ENCODE measurements at places on chromosomes 13 and 19. TPM values are rescaled to one million over a fixed set of nuclear protein-coding genes. Genes with fewer than 3 reads are reported as not detected.

The GPR42 gene
- total RNA-seq = not detected

DNA sequence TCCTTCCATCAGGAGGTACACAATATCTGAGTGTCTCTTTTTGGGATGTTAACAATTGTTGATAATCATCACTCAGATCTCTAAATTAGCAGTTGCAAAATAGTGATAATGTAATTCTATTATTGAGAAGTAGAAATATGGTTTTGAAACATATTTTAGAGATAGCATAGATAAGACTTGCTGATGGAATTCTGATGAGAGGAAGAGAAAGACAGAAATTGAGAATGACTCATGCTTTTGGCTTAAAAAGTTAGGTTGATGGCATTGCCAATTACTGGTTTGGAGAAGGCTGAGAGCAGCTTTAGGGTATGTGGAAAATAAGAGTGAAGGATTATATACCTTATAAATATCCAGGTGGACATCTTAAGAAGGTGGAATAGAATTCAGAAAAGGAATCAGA is 106.4 kb upstream of the EDNRB start:
- no peak overlapping the region for H3K4me3 ChIP-seq
- no peak for DNase-seq
- no peaks in the 10 kb centered on the region for H3K27me3 ChIP-seq
- H3K4me1 ChIP-seq = no peaks in the 10 kb centered on the region

GRCh38 chr13:75908141-75908540 is 272.0 kb downstream of the LMO7 start:
- no peak for DNase-seq
- no peak overlapping the region for H3K27ac ChIP-seq
- no peak overlapping the region for H3K4me3 ChIP-seq
- no peaks in the 10 kb centered on the region for H3K4me1 ChIP-seq

DNA sequence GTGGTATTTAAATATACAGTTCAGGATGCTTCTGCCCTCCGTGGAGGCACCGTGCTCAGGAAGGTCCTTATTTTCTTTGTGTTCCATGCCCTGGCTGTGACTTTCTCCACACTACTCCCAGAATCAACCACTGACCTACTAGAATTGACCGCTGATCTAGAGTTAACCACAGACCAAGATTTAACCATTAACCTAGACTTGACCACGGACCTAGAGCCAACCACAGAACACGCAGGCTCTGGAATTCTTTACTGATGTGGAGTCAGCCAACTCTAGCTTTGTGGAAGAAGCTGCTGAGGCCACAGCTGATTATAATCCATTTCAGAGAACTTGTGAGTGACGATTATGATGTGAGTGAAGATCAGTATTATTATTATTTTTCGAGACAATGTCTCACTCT is 18.0 kb downstream of the GTF2F2 start:
- no peaks in the 10 kb centered on the region for H3K27me3 ChIP-seq
- DNase-seq = no peak
- no peak overlapping the region for H3K4me3 ChIP-seq

DNA sequence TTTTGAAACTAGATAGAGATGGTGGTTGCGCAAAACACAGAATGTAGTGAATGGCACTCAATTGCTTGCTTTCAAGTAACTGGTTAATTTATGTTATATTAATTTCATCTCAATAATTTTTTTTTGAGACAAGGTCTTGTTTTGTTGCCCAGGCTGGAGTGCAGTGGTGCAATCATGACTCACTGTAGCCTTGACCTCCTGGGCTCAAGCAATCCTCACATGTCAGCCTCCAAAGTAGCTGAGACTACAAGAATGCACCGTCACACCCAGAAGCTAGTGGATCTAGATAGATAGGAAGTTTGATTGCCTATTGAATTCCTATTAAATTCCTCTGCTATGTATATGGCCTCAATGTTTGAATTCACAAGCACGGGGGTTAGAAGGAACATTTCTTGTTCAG is 26.4 kb upstream of the ADGRE2 start:
- no peaks in the 10 kb centered on the region for H3K27me3 ChIP-seq
- DNase-seq = no peak
- H3K4me3 ChIP-seq = no peak overlapping the region
- no peak overlapping the region for H3K27ac ChIP-seq
- H3K36me3 ChIP-seq = no peaks in the 10 kb centered on the region

The SULT2A1 gene
- 253 TPM for total RNA-seq

DNA sequence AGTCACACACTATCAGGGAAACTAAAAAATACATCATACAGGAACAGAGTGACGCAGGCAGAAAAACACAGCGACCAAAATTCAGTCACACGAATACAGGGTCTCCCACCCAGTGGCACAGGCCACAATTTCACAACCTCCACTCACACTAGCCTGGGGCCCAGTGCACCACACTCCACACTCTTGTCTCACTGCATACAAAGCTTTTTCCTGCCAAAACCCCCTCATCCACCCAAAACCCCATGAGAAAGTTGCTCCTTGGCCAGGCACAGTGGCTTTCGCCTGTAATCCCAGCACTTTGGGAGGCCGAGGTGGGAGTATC is 1.2 kb downstream of the S1PR5 start:
- DNase-seq = no peak
- no peaks in the 10 kb centered on the region for H3K36me3 ChIP-seq
- no peak overlapping the region for H3K27ac ChIP-seq
- H3K27me3 ChIP-seq = peaks cover 66% of the 10 kb centered on the region

DNA sequence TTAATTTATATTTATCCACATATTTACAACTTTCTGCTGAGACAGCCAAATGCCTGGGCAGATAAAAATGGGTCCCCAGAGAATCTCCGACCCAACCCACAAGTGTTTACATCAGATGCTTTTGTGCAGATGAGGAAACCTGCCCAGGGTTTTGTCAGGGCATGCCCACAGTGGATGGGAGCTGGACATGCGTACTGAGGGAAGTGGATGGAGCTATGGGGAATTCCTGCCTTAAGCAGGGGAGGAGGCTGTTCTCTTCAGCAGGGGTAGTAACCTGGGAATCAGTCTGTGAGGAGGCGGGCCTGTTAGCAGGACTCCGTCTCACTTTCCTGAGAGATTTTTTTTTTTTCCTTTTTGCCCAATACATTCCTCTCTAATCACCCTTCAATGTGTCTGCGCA is 122.9 kb downstream of the RFC3 start:
- H3K4me3 ChIP-seq = no peak overlapping the region
- peak overlapping the region; percentile 6 for H3K27ac ChIP-seq
- H3K4me1 ChIP-seq = peaks cover 33% of the 10 kb centered on the region
- no peaks in the 10 kb centered on the region for H3K27me3 ChIP-seq

GRCh38 chr13:23558675-23559536 is 11.3 kb upstream of the TNFRSF19 start:
- peaks cover 66% of the 10 kb centered on the region for H3K4me1 ChIP-seq
- no peaks in the 10 kb centered on the region for H3K36me3 ChIP-seq
- peak overlapping the region; percentile 21 for H3K4me3 ChIP-seq
- H3K27me3 ChIP-seq = no peaks in the 10 kb centered on the region

DNA sequence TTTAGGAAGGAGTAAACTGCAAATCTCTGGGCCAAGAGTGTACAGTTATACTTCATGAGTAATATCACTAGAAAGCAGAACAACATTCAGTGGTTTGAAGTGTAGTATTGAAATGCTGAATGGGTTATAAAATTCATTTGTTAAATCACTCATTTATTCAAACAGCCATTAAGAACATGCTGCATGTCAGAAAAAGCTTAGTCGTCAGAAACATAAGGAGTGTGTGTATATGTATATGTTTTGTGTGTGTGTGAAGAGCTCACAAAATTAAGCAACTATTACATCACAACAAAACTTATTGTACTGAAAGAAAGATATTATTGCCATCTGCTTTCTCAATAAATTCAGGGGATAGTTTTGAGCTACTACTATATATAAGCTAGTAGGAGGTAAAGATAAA is 165.4 kb upstream of the PCDH9 start:
- no peak for DNase-seq
- H3K4me3 ChIP-seq = no peak overlapping the region
- no peaks in the 10 kb centered on the region for H3K4me1 ChIP-seq
- H3K27me3 ChIP-seq = no peaks in the 10 kb centered on the region
- H3K27ac ChIP-seq = no peak overlapping the region

- H3K27me3 ChIP-seq = no peaks in the 10 kb centered on the region
- H3K4me3 ChIP-seq = no peak overlapping the region
- no peaks in the 10 kb centered on the region for H3K4me1 ChIP-seq
- H3K36me3 ChIP-seq = no peaks in the 10 kb centered on the region
Measured at GRCh38 chr19:51219971-51220370, 4.9 kb upstream of the CD33 start.

DNA sequence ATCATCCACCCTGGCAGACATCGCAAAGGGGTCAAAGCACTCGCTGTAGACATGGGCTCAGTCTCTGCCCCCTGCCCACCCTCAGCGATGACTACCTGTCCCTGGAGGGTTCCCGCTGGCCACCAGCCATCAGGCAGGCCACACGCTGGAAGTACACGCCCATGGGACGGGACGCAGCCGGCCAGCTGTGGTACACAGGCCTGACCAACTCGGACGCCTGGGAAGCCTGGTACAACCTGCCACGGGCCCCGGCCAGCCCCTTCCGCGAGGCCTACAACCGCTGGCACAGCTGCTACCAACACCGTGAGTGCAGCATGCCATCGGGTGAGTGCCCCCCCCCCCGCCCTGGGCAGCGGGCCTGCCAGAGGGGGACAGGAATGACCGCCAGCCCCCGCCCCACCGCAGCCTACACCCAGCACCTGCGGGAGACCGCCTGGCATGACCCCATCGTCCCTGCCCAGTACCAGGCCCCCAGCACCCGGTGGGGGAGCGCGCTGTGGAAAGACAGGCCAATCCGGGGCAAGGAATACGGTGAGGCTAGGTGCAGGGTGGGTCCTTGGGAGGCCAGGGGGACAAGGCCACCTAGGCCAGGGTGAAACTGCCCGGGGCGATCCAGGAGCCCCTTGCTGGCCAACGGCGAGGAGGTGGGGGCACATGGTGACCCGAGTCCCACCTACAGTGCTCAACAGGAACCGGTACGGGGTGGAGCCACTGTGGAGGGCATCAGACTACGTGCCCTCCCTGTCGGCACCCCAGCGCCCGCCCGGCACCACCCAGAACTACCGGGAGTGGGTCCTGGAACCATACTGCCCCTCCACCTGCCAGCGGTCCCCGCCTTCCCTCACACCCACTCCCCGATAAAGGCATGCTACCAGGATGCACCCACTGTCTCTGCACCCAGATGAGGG is 4.4 kb downstream of the TEKTIP1 start:
- no peaks in the 10 kb centered on the region for H3K27me3 ChIP-seq
- no peak overlapping the region for H3K27ac ChIP-seq
- DNase-seq = no peak
- no peaks in the 10 kb centered on the region for H3K4me1 ChIP-seq
- peaks cover 10% of the 10 kb centered on the region for H3K36me3 ChIP-seq

The LILRA1 gene
- total RNA-seq = not detected

The C19orf81 gene
- not detected for total RNA-seq

DNA sequence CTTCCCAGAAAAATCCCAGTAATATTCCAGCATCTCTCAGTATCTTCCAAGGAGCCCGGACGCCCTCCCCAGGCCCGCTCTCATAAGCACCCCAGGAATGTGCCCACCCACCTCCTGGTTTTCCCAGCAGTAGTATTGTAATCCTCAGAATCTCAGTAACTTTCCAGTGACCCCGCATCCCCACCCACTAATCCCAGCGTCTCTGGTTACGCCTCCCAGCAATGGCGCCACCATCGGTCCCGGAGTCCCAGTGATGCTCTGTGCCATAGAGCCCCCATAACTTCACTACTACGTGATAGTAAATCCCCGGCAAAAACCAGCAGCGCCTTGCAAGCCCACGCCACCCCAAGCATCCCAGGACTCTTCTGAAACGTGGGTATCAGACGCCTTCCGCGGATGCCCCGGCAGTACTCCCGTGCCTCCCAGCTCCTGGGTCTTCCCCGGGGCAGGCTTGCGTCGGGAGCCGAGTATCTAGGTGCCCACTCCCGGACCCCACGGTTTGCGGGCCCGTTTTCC is 928 bp upstream of the PNPLA6 start:
- peak; percentile 70 for DNase-seq
- 0 out of 3 replicates have a peak, but pooled peaks cover 4% of the 10 kb centered on the region for H3K36me3 ChIP-seq
- H3K27ac ChIP-seq = peak overlapping the region; percentile 84
- no peaks in the 10 kb centered on the region for H3K27me3 ChIP-seq

- no peak for DNase-seq
- no peak overlapping the region for H3K4me3 ChIP-seq
- H3K36me3 ChIP-seq = no peaks in the 10 kb centered on the region
- no peak overlapping the region for H3K27ac ChIP-seq
Measured at GRCh38 chr19:28990522-28990921, 222.4 kb downstream of the UQCRFS1 start.

DNA sequence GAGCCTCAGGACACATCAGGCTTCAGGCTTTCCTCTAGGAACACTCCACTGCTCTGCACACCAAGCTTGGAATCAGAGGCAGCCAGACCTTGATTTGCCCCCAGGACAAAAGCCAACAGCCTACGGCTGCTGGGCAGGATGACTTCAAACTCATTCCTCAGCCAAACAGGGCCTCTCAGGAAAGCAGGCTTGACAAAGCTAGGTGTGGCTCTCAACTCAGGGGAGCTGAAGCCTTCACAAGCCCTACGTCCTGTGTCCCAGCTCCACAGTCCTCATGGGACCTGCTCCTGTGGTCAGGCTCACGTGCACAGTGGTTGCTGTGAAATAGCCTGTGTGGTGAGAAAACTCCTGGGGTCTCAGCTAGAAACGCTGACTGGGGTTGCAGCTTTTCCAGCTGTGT is 398.9 kb upstream of the ZNF507 start:
- no peaks in the 10 kb centered on the region for H3K27me3 ChIP-seq
- no peak overlapping the region for H3K4me3 ChIP-seq
- H3K4me1 ChIP-seq = no peaks in the 10 kb centered on the region
- no peaks in the 10 kb centered on the region for H3K36me3 ChIP-seq
- DNase-seq = no peak
- H3K27ac ChIP-seq = no peak overlapping the region

GRCh38 chr13:97018029-97018819 is 23.9 kb upstream of the OXGR1 start:
- no peak overlapping the region for H3K4me3 ChIP-seq
- peak; percentile 36 for DNase-seq
- no peak overlapping the region for H3K27ac ChIP-seq
- no peaks in the 10 kb centered on the region for H3K4me1 ChIP-seq
- 0 out of 3 replicates have a peak, but pooled peaks cover 8% of the 10 kb centered on the region for H3K27me3 ChIP-seq

GRCh38 chr13:26062853-26063444 is 11.1 kb upstream of the SHISA2 start:
- H3K4me3 ChIP-seq = no peak overlapping the region
- peak; percentile 59 for DNase-seq
- peaks cover 17% of the 10 kb centered on the region for H3K27me3 ChIP-seq
- H3K4me1 ChIP-seq = no peaks in the 10 kb centered on the region

Data from HepG2 (cell line).